ENCODE measurements at places on chromosomes 3 and 15.
A peak's percentile ranks its signal among the peaks of the same experiment; 100 is the strongest.

DNA sequence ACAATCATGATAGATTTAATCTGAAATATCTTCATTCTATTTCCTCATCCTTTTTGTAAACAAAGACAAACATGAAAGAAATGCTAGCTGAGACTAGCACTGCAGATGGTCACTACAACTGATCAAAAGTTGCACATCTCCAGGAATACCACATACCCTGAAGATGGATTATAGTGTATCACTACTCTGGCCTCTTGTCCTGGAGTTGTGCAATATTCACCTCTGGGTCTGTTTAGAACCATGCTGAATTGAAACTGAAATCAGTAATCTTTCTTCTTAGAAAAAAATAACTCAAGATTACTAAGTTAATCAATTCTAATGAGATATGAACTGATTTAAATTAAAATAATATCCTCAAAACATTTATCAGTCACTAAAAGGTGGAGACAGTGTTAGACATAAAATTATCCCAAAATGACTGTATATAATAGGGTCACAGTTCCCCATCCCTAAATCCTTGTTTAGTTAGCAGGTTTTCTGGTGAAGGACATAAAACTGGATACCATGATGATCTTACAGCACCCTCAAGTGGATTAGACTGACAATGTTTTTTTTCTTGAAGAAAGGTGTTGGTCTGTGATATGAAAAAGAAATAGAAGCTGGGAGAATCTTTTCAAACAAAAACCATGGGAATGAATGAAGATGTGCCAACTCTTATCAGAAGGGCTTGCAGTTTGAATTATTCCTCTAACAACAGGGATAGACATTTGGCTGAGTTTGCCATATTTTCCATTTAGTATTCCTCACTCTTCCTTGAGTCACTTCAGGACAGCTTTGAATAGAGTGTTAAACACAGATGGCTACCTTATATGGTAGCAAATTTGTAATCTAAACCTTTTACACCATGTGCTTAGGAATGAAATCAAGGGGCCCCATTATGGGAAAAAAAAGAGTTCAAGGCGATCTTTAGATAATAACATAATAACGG lies 7.1 kb upstream of the TTC14 start:
- DNase-seq, result no peak

DNA sequence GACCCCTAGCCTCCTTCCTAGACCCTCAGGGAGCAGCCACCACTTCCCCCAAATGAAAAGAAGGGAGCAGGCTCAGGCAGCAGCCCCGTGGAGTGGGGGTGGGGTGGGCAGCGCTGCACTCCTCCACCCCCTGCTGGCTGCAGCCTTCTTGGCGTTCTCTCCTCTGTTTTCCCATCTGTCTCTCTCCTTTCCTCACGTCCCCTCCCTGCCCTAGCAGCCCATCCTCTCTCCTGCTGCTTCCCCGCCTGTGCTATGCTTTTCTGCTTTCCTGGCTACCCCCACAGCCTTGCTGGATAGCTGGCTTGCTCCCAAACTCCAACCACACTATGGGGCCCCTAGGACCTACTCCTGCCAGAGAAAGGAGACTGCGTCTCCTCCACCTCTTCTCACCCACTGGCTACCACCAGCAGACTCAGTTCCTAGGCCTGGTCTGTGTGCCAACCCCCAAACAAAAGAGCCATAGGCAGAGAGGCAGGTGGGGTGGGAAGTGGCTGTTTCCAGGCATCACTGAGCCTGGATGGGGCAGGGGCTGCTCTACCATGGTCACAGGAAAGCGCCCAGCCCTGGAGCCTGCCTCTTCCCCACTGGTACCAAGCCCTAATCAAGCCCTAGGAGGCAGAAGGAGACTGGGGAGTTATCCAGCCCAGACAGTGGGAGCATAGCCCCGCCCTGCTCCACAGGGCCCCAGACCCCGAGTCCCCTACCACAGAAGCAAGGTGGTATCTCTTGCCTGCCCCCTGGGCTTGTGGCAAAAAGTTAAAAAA lies 3.4 kb upstream of the DISP2 start:
- peak; percentile 81 for DNase-seq

DNA sequence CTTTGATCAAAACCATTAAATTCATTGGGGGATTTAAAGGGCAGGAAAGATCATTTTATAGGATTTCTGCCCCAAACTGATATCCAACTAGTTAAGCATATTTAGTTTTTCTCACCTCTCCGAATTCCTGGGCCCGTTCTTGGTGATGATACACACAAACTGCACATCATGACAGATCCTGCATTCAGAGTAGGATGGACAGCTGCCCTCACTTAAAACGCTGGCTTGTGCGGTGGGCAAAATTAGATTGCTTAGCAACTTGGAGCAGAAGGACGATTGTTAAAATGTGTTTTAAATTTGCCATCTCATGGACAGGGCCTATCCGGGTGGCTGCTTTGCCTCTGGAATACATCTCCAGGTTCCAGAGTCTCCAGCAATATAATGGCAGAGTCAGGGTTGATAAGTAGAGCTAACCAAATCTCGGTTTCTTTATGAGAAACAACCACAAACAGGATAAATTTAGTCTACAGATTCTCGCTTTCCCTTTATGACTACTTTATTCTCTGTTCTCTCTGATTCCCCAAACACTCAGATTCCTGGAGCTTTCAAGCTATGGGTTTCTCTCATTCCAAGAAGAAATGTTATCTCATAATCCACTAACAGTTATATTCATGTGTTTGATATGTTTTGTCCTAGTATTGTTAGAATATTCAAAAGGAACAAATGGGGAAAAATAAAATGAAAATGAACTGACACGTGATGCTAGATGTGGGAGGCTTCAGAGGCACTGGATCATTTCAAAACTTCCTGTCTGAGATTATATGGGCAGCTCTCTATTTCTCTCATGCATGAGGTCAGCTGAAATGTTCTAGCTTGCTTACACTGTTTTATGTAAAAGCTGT lies 1014.1 kb upstream of the SEMA6D start:
- DNase-seq, result no peak

DNA sequence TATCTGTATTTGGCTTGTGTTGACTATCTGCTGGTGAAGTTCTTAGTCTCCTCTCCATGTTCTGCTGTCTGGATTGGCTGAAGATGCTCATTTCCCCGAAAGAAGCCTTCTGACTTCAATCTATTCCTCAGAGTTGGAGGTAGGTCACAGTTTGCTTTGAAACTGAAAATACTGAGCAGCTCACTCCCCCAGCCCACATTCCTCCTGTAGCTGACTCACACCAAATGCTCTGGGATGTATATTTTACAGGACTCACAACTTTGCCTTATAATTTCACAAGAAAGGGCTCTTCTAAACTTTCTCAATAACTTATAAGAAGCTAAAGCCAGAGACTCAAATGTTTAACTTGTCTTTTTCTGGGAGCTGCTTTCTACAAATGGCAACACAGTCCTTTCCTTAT lies 36.3 kb upstream of the SNX4 start:
- no peak for DNase-seq

DNA sequence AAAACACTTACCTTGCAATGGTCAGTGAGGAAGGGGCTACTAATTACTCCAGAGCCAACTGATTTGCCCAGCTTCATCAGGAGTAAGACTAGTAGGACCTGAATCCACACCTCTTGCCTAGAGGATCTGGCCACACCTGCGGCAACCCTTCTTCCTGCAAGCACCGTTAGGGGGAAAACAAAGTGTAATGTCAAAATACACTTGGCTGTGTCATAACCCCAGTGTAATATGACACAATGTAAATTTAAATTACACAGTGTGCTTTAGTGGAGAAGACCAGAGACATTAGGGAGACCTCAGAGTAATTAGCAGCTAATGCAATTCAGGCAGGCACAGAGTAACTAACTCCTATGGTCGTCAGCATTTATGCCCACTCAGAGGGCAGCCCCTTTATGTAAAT lies 308.5 kb upstream of the ARRDC4 start:
- DNase-seq, result no peak

DNA sequence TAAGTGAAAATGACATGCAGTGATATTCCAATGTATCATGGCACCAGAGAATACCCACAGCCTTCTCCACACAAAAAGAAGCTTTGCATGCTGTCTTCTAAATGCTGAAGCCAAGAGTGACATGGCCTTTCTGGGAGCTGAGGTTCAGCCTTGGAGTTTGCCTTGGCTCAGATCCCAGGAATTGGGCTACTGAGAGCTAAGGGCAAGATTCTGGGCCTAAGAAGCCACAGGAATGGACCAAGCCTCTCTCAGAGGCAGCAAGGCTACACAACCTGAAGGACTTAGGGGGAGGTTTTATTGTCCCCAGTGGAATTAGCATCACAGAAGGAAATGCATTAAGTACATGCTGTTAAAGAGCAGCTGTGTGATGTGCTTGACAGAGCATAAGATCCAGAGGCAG lies 1078.5 kb downstream of the TUSC7 start:
- DNase-seq, result no peak

DNA sequence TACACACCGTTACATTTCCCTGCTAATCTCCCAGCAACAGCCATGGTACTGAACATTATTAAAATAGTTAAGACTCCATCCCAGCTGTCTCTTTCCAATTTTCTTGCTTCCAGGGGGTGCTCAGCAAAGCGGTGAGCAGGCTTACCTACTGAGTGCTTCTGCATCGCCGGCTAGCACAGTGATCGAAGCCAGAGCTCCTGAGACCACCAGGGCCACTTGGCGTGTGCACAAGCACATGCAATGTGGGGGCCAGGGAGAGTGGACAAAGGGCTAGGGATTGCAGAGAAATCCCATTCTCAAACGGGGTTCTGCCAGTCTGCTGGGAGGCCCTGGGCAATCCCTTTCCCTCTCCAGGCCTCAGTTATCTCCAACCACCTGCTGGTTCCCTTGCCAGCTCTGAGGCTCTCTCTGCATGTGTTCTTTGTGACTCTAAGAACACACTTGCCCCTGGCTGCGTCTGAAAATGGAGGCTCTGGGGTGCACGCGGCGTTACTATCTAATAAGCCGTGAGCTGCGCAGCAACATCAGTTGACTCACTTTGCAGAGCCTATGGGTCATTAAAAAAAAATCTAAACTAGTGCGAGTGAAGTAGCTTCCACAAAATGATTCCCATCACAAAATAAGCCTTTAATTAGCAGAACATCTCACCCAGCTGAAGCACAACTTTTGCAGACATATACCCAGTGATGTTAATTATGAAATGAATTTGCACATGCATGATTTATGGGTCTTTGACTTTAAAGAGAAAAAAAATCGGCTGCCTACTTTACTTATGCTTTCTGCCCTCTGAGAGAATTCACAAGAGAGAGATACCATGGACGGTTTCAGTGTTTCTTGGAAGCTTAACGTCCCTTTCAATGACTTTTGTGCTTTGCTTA lies 271.5 kb downstream of the TLE3 start:
- no peak for DNase-seq

DNA sequence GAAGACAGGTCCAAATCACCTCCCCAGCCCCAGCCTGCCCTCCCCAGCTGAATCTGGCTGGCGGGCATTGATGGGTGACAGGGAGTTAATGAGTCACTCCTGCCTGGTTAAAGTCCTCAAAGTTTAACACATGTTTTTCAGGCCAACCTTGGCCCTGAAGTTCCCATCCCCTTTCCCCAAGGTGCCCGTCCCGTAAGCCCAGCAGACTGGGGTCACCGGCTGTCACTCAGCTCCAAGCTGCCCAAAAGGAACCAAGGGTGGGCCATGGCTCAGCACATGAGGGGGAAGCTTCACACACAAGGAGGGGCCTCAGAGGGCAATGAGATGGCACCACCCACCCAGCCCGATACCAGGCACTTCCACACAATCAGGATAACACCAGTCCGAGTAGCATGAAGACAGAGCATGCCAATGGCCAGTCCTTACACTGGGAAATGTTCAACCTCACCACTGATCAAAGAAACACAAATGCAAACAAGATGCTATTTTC lies 10.2 kb upstream of the KLF15 start:
- no peak for DNase-seq

DNA sequence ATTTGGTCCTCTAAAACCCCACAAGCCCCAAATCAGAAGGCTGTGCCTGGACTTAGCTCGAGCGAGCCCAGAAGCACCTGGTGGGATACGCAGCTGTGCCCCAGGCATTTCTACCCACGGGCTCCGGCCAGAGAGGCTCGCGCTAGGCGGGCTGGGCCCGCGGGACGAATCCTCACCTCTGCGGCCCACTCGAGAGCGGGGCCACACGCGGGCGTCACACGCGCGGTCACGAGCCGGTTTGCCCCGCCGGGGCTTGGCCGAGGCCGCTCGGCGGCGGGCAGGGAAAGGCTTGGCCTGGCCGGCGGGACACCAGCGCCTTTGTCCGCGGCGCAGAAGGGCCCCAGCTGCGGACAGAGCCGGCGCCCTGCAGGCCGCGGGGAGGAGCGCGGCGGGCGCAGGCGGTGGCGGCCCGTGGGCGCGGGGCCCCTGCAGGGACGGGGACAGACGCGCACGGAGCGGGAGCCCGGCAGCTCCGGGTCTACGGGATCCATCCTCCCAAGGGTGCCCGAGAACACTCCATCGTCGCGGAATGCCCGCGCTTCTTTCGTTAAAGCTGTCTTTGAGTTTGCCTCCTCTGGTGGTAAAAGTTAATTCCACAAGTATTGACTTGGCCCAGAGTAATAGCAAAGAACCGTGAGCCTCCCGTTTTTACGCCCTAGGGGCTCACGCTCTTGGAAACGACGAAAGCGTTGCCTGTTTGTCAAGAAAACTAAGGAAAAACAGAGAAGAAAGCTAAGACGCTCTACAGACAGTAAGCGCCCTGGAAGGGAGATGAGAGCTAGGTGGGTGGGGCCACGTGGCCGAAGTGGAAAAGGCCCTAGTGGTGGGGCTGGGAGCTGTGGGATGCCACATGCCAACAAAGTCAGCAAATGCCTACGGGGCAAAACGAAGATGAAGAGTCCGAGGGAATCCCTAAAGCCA lies 26.4 kb downstream of the TYRO3 start:
- DNase-seq, result peak; percentile 56

DNA sequence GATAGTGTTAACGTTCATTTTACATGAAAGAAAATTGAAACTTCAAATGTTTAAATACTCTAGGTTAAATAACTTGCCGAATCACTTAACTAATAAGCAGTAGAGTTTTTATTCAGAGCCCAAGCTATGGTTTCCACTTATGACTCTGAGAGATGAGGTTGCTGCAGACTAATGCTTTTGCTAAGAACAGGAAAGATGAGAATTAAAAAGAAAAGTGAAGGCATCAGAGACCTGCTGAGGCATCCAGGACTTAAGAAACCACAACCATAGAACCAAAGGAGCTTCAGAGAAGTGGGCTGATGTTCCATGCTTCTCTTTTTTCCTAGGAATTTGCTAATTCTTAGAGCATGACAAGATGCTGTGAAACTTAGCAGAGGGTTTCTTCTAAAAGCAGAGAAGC lies 9.5 kb downstream of the HMG20A start:
- no peak for DNase-seq

DNA sequence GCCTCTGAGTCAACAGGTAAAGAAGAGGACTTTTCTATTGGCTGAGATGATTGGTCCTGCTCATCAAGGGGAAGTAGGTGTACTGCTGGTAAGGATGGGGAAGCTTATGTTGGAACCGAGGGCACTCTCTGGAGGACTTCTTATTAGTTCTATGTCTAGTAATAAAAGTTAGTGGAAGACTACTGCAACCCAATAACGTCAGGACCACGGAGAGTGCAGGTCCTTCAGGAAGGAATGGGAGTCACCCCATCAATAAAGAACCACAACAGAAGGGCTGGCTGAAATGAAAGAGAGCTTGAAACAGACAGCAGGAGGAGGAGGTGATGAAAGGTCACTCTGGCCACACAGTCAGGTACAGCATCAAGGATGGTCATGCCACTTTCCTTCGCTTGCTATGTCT lies 68.8 kb upstream of the PRR23E start:
- DNase-seq, result no peak

- DNase-seq, result no peak
Observed at GRCh38 chr3:124854009-124854408, 33.2 kb downstream of the ITGB5 start.
